ENCODE measurements at places on chromosomes 2 and 18.

GRCh38 chr2:15273452-15273851 is 287.7 kb downstream of the NBAS start:
- DNase-seq, result no peak

GRCh38 chr2:115739574-115739973 is 1297.1 kb downstream of the DPP10 start:
- no peak for DNase-seq

DNA sequence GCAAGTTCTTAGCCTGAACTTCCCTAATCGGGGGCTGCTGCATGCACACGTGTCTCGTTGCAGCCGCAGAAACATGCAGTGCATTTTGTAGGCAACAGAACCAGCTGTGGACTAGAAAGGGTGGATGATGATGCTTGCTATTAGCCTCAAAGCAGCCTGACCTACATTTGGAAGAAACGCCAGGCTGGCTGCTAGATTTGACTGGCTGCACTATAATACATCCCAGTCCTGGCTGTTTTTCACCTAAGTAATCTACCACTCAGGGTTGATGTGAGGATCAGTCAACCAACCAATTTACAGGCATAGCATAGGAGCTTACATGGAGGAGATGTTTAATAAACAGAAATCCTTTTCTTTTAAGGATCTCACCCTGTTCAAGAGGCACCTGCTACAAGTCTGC is 56.4 kb upstream of the SPP2 start:
- no peak for DNase-seq

GRCh38 chr18:28382215-28382879 is 205.4 kb upstream of the CDH2 start:
- DNase-seq, result no peak
